Epithelial cell of prostate (primary cell): ENCODE measurements at places on chromosomes 16 and 17.

DNA sequence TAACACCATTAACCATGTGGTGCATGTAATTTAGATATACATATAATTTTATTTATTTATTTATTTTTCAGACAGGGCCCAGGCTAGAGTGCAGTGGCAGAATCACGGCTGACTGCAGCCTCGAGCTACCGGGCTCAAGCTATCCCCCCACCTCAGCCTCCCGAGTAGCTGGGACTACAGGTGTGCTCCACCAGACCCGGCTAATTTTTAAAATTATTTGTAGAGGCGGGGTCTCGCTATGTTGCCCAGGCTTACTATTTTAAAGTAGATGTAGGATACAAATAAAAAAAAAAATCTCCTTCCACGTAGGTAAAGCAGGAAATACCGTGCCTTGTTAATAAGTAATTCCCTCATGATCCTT lies 446 bp upstream of the COQ7 start:
- DNase-seq: no peak

DNA sequence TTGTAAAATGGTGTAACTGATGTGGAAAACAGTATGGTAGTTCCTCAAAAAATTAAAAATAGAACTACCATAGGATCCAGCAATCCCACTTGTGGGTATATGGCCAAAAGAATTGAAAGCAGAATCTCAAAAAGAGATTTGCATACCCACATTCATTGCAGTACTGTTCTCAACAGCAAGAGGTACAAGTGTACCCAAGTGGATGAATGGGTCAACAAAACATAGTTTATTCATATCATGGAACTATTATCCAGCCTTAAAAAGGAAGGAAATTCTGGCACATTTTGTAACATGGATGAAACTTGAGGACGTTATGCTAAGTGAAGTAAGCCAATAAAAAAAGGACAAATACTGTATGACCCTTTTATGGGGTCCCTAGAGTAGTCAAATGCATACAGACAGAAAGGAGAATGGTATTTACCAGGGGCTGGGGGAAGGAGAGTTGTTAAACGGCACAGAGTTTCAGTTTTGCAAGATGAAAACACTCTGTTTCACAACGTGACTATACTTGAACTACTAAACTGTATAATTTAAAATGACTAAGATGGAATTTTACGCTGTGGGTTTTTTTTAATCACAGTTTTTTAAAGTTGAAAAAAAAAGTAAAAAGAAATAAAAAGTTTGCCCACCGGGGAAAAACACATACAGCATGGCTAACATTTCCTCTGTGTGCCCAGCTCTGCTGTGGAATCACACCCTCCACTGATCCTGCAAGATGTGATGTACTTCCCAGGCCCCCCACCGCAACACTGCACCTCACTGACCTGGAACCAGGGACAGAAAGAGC lies 6.1 kb downstream of the TVP23A start:
- DNase-seq: no peak

DNA sequence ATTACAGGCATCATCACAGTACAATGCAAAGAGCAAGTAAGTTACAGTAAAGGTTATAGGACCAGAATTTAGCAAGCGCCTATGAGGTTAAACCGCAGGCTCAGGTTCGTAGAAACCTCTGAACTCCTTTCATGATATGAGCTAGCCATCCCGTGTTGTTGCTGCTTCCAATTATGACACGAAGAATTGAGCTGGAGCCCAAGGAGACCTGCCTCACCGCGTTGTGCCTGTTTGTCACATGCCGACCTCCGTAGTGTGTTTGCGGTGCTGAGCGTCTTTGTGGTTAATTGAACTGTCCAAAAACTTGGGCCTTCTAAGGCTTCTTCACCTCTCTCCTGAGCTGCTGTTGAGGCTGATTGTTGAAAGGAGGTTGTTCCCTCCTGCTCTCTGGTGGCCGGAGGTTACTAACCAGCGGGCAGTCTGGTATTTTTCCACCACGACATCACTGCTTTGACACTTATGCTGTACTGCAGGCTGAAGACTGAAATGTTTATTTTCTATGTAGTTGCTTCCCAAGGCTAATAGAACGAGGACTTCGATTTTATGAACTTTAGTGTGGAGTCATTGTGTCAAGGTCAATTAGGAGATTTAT lies 67.5 kb downstream of the SEC14L1 start:
- DNase-seq: no peak

- DNase-seq: no peak
Observed at GRCh38 chr17:70752966-70753467, 583.7 kb downstream of the KCNJ2 start.

GRCh38 chr17:75504347-75505151 lies 10.8 kb downstream of the CASKIN2 start:
- no peak for DNase-seq

DNA sequence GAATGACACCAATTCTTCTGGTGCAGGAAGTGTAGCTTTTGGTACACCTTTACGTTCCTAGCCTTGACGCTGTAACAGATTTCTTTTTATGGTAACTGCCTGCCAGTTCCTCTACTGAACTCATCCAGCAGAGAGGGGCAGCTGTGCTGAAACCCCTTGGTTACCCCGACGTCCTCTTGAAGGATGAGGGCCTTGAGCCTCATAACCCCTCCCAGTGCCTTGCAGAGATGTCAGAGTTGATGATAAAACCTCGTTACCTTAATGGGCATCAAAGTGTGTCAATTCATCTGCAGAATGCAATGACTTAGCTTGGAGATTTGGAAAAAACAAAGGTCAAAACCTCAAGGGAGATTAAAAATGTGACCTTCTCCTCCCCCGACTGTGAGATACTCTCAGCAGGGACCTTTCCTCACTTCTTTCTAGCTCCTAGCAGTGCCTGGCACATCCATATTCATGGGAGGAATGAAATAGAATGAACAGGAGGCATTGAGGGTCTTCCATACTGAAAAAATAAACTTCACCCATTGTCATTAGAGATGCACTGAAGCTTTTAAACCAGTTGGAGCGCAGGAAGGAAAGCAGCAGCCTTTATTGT lies 69.2 kb downstream of the SDR42E1 start:
- no peak for DNase-seq

- DNase-seq: no peak
Observed at GRCh38 chr17:13728781-13729180, 127.1 kb upstream of the HS3ST3A1 start.

DNA sequence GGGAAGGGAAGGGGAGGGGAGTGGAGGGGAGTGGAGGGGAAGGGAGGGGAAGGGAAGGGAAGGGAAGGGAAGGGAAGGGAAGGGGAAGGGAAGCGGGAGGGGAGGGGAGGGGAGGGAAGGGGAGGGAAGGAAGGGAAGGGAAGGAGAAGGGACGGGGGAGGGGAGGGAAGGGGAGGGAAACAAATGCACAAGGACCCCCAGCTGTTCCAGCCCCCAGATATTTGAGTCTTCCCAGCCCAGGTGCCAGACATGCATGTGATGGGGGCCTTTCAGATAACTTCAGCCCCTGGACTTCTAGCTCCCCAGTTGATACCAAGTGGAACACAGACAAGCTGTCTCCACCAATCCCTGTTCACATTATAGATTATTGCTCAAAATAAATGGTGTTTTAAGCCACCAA lies 14.7 kb upstream of the KDM8 start:
- DNase-seq: no peak

GRCh38 chr16:56247018-56247417 lies 55.7 kb downstream of the GNAO1 start:
- no peak for DNase-seq

DNA sequence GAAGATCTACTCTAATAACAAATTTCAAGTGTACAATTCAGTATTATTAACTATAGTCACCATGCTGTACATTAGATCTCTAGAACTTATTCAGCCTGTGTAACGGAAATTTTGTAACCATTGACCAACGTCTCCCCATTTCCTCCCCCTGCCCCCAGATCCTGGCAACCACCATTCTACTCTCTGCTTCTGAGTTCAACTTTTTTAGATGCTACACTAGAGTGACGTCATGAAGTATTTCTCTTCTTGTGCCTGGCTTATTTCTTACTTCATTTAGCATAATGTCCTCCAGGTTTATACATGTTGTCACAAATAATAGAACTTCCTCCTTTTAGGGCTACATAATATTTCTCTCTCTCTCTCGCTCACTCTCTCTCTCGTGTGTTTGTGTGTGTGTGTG lies 157.5 kb downstream of the ANKFN1 start:
- DNase-seq: no peak
